ENCODE measurements at places on chromosomes 5 and 9.

DNA sequence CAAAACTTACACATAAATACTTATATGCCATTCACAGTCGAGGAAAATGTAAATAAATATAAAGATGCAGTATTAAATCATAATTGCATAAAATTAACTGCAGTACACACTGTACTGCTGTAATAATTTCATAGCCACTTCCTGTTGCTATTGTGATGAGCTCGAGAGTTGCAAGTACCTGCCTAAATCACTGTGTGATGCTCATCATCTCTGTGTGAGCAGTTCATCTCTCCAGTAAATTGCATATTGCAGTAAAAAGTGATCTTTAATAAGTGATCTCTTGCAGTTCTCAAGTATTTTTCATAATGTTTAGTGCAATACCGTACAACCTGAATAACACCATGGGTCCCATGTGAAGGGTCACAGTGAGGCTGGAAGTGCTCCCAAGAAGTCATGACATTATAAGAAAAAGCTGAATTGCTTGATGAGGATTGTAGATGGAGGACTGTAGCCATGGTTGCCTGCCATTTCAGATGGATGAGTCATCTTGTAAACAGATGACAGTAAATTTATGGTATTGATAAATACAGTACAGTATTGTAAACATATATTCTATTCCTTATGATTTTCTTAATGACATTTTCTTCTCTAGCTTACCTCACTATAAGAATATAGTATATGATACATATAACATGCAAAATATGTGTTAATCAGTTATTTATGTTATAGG lies 34.9 kb downstream of the SYK start:
- DNase-seq, result no peak

- DNase-seq, result no peak
Measured at GRCh38 chr9:98804083-98804482, 3.4 kb upstream of the GALNT12 start.

DNA sequence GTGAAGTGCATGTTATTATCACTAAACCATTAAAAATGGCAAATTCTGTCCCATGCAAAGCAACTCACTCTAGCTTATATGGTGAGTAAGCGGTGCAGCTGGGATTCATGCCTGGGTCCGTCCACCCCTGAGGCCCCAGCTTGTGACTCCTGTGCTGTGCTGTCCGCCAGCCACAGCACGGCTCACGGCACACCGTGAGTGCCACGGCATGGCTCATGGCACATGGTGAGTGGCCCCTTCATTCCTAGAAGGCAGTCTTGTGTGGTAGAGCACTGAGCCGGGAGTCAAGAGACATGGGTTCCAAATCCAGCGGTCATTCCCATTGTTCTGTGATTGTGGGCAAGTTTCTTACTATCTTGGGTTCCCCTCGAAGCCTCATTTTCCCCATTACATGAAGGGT lies 18.8 kb downstream of the RGS3 start:
- DNase-seq, result no peak

DNA sequence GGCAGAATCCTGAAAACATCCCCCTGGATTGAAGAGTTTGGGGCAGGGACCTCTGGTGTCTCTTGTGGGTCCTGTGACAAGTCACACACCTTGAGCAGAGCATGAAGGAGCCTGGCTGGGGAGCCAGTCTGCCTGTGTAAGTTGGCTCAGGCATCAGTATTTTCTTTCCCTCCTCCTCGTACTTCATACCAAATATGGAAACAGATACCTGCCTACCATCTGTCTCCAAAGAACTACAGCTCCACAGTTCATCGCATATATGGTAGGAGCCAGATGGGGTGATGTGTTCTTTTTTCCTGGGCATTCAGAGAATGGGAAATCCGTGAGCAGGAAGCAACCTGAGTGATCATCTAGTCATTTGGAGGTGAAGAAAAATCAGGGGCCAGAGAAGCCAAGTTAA lies 177.3 kb upstream of the RAD23B start:
- no peak for DNase-seq

GRCh38 chr5:40235471-40236400 lies 444.0 kb upstream of the PTGER4 start:
- DNase-seq, result no peak

DNA sequence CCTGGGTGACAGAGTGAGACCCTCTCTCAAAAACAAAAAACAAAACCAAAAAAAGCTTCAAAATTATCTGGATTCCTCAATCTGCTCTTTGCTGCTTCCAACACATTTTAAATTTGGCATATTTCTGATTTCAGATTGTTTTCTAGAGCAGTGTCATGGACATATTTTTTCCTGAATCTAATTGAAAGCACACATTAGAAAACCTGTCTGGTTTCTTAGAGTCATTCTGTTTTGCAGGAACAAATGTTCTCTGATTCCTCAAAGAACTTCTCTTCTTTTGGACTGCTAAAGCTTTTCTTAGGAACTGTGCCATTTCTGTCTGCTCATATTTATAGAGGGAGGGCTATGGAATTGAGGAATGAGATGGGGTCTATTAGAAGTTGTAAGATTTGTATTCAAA lies 81.6 kb downstream of the RAI14 start:
- no peak for DNase-seq

GRCh38 chr9:2872931-2873323 lies 29.0 kb upstream of the PUM3 start:
- DNase-seq, result no peak

GRCh38 chr5:132011622-132012343 lies at the start of gene ACSL6:
ACSL6 (minus strand) TSS chr5:132011658; CDS start chr5:132011553, 105 bp downstream.
- no peak for DNase-seq

DNA sequence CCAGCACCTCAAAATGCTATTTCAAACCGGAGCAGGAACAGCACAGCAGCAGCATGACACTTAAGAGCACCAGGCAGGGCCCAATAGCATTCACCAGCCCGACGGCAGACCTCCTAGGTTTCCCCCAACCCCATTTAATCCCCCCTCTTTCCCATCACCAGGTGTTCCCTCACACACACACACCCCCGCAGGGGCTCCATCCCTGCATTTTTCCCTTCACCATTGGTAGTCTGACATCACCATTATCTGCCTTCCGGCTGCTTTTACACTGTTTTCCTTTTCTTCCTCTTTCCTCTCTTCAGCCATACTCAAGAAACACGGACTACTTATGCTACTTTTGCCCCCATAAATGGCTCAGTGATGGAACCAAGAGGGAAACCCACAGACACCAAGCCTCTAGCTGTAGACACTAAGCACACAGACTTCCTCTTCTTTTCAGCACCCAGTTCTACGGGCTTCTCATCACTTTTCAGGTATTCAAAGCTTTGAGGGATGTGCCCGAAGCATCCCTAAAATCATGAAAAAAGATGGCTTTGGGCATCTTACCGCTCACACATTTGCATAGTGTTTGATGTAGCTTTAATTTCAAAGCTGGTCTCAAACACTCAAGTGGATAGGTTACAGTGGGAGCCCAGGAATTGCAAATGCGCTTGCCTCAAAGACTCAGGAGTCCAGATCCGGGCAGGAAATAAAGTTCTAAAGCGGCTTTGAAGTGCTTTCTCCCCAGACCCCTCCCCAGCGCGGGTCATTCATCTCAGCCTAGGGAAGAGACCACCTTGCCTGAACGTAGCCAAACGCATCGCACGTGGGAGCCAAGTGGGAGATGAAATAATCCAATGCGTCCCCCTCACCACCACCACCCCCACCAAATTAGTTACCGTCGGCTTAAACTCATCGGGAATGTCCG lies 141.5 kb downstream of the TSSK1B start:
- no peak for DNase-seq

DNA sequence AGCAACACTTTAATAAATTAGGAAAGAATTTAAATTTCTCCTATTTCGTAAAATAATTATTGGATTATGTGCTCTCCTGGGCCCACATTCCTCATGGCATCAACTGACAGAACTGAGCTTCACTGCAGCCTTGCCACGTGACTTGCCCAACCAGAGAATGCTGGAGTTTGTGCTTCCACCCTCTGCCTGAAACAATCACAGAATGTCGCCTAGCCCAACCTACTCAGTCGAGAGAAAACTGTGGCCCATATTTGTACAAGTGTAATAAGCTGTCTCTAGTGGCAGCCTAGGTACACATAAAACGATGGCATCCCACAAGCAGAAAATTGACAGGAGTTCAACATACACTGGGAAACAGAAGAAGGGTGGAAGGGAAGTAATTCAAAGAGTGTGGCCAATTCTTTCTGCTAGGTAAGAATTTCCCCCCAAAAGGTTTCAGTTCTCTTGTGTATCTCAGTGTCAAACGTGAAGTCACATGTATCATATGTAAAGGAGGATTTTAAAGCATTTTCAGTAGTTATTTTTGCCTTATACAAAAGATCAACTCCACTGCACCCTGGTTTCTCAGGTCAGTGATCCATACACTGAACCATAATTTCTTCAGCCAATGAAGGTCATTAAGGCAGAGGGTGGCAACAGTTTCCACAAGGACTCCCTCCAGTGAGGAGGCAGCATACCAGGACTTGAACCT lies 41.7 kb downstream of the ZNF608 start:
- no peak for DNase-seq

- DNase-seq, result no peak
Measured at GRCh38 chr5:143946837-143947236, 134.9 kb downstream of the HMHB1 start.

- DNase-seq, result peak; percentile 37
Measured at GRCh38 chr9:98248737-98249474, 6.5 kb downstream of the TBC1D2 start.

GRCh38 chr5:96936431-96937320 lies 796 bp downstream of the LNPEP start:
- peak; percentile 21 for DNase-seq

- DNase-seq, result no peak
Measured at GRCh38 chr9:3989915-3990314, 310.0 kb downstream of the GLIS3 start.

- DNase-seq, result no peak
Measured at GRCh38 chr5:1728846-1729245, 70.8 kb downstream of the MRPL36 start.

GRCh38 chr5:140801494-140801841 lies 611 bp downstream of the PCDHA3 start:
- DNase-seq, result no peak

- DNase-seq, result peak; percentile 56
Measured at GRCh38 chr9:127199001-127199791, 65.4 kb upstream of the GARNL3 start.

DNA sequence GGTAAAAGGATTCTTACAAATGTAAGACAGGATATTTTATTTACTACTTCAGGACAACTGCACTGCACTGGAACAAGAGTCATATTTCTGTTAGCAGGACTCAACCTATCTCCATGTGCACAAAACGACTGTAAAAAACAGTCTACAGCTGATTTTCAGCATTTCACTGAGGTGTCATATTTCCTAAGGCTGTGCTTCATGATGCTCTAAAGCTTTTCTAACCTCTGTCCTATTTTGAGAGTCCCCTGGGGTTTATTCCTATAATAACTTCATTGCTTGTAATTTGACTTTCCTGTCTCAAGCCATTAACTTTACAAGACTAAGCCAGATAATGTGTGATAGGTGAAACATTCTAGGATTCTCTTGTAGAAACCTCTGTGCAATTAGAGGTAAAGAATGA lies 472.3 kb downstream of the HINT1 start:
- DNase-seq, result no peak

DNA sequence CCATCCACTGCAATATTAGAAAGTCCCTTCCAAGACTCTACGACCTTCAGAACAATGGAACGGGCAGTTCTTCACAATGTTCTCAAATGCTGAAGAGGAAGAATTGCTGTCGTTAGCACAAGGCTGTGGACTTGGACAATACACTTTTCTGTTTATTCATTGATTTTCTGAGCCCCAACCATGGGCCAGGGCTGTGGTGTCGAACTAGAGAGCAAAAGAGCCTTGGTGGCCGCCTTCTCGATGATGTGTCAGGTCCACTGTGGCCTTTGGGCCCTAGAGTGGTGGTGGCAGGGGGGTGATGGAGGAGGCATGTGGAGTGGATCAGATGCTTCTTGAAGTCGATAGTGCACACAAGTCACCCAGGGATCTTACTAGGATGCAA lies 18.5 kb upstream of the KIF12 start:
- no peak for DNase-seq

DNA sequence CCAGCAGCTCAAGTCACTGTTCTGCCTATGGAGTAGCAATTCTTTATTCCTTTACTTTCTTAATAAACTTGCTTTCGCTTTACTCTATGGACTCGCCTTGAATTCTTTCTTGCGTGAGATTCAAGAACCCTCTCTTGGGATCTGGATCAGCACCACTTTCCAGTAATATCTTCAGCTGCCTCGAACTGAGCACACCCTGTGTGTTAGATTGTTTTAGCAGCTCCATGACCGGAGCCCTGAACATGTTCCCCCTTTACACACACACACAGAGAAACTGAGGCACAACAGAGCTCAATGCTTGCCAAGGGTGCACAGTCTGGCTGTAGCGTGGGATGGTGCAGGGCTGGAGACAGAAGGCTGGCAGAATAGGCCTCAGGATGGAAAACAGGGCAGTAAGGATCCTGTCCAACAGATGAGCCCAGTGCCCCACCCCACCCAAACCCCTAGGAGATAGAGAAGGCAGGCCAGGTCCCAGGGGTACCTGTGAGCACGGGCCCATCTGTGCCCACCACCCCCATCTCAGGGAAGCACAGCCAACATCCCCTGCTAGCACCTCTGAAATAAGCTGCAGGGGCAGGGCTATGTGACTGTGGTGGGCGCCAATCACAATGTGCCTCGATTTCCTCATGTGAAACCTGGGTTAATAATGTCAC lies 27.9 kb downstream of the BICD2 start:
- no peak for DNase-seq

DNA sequence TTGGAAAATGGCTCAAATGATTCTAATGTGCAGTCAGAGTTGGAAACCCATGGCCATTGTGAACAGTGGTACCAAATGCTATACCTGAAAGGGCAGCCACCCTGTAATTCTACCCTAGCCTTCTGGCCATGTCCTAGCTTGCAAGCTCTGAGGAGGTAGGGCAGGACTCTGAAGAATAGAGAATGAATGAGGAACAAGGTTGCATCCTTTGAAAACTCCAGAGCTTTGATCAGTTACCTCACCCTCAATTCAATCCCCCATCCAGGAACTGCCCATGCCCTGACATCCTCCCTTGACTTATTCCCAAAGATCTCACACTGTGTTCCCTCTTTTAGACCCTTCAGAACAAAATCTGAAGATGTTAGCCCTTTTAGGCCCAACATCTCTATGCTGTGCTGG lies 17.8 kb upstream of the ERMP1 start:
- DNase-seq, result no peak

- DNase-seq, result no peak
Measured at GRCh38 chr9:101764472-101764871, 26.0 kb upstream of the GRIN3A start.

- no peak for DNase-seq
Measured at GRCh38 chr9:105912863-105913516, 218.6 kb downstream of the TMEM38B start.

DNA sequence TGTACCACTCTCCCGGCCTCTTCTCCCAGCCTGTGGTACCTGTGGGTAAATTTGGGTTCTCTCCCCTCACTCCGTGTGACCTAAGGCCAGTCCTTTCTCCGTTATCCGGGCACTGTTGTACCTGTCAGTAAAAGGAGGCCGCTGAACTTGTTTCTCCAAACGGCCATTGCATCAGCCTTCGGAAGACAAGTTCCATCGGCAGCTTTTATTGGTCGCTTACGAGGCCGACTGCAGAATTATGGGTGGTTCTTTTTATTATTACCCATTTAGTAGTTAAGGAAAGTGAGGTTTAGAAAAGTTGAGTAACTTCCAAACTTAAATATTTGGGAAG lies 558 bp downstream of the GRPEL2 start:
- DNase-seq, result no peak

- DNase-seq, result peak; percentile 73
Measured at GRCh38 chr5:137075163-137075970, 423.8 kb downstream of the SPOCK1 start.

- no peak for DNase-seq
Measured at GRCh38 chr5:155040984-155041653, 27.6 kb downstream of the KIF4B start.

Measured in HTR-8/SVneo (cell line).